Ovary (tissue), 10 donors: ENCODE measurements at places on chromosomes 7 and 10.

DNA sequence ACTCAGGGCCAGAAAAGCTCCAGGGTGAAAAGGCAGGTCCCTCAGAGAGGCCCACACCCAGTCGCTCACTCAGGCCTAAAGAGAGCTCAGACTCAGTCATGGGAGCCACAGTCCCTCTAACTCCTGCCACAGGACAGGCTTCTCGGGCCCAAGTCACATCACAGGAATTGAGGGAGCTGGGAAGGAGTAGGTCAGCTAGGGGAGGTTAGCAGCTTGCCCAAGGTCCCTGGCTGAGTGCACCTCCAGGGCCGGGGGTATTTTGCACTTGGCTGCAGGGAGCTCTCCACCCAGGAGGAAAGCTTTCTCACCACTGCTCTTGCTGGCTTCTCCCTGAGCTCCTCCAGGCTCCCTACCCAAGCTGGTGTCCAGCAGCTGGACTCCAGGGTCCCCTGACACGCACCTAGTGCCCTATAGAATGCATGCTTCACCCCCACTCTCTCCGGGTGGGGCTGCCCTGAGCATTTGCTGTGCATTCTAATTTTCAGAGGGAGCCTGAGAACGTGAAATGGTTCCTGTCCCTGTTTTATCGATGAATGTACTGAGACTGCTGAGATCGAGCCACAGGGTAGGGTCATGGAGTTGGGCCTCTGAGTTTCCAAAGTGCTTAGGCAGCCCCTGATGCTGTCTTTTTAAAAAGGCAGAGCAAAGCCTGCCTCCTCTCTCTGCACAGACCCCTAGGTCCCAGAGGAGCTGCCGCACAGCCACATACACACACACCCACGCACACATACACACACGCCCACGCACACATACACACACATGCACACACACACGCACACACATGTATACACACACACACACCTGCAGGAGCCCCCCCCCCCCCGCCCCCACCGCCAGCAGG is 37.9 kb upstream of the RET start:
- DNase-seq, result no peak

DNA sequence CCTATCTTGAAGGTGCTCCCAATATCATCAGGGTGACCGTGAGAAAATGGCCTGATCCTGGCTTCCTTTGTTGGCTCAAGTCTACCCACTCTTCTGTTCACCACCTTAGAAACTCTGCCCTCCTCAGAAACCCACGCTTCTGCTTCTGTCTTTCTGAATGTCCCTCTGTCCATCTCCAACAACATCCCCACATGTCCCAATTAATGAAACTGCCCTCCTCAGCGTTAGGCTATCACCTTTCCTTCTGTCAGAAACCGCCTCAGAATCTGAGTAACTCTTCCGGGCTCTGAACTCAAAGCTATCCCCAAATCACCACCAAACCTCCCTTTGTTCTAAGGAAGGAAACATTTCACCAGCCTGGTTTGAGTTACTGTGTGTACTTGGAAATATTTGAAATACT is 315.8 kb upstream of the ZNF32 start:
- no peak for DNase-seq

DNA sequence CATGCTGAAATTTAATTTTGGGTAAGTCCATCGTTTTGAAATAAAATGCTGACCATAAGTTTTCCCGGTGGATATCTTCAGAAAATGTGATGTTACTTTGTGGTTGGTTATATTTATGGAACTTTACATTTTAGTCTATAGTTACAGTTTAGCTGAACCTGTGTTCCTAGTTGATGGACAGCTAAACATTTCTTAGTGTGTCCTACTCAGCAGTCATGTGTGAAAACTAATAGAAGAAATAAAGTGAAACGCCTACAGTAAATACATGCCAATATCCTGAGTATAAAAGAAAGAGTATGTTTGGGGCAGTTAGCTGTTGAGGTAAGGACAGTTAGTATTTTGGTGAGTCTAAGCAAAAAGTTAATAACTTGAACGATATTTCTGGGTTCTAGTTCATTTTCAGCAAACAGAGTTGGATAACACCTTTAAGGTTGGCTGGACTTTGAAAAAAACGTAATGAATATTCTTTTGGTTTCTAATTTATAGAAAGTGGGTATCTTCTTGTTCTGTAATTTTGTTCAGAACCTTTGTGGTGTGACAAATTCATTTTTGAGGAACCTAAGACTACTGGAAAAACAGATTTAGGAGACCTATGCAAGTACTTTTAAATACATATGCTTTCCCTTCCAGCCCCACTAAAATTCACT is 28.7 kb downstream of the LCOR start:
- DNase-seq, result no peak

- DNase-seq, result no peak
Measured at GRCh38 chr10:36764823-36765222, 360.6 kb upstream of the ANKRD30A start.

DNA sequence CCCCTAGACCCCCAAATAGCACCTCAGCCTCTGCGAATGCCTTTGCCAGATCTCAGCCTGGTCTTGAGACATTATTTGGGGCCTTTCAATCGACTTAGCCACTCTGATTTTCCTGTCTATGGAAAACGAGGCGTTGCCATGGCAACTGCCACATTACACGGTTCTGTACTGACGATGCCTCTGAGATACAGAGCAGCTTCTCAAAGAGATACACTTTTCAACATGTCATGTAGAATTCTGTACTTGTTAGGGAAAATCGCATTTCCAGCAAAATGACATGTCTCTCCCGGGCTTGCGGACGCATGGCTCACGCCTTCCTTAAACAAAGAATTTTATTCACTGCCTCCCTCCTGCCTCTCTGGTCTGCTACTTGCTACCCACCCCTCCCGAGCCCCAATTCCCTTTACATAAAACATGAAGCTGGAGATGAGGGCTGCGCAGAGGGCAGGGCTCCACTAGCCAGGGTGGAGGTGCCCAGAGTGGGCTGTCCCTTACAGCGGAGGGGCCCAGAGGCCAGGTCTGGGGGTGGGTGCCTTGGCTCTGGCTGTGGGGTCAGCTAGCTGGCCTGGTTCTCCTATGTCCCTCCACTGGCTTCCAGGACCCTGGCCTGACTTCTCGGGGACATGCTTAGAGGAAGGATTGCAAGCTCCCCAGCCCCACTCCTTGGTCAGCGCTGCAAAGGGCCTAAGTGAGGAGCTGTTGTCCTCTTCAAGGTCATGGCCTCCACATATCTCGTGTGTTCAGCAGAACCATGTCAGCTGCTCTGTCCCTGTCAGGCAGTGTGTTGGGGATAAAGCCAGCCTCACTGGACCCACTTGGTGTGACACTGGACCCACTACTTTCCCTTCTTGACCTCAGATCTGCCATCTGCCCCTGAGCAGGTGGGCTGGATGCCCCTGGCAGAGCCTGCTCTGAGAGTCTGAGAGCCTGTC is 342.5 kb downstream of the RPS24 start:
- no peak for DNase-seq

- peak; percentile 67 for DNase-seq
Measured at GRCh38 chr10:116665541-116666125, 44.9 kb downstream of the PNLIPRP2 start.

- DNase-seq, result no peak
Measured at GRCh38 chr10:48406204-48406603, 99.7 kb downstream of the MAPK8 start.

DNA sequence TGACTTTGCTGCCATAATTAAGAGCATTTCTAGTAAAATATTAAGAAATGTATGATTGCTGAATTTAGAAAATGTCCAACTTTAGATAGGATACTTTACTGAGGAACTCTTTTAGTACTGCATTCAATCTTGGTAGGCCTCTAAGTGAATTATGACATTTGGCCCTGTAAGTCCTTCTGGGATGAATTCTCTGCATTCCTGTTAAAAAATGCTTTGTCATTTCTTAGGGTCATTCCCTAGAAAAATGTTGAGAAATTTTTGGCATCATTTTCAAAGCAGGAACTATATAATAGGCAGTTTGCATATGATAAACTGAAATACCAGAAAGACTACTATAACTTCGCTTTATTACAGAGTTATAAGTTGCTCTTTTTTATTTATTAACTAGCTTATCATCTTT is 69.3 kb upstream of the PRR15 start:
- no peak for DNase-seq

GRCh38 chr7:84985073-84985784 is 201.6 kb downstream of the SEMA3D start:
- DNase-seq, result no peak

- no peak for DNase-seq
Measured at GRCh38 chr7:121480566-121481335, 84.6 kb upstream of the FAM3C start.

GRCh38 chr7:137934176-137934826 is 67.6 kb downstream of the CREB3L2 start:
- DNase-seq, result no peak

DNA sequence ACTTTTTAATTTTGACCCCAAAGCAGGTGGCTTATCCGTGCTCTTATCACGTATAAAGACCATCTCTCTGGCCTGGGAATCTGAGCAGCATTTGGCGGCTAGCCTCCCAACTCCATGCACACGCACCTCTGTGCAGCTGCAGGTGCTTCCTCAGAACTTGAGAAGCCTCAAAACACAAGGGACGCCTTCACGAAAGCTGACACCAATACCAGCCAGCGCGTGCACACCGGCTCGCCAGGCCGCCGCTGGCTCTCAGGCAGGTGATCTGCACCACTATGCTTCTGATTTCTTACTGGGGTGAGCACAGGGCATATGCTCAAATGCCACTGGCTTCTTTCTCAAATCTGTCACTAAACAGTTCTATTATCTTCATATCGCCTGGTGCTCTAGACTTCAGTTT is 145.0 kb downstream of the PARD3 start:
- DNase-seq, result no peak

DNA sequence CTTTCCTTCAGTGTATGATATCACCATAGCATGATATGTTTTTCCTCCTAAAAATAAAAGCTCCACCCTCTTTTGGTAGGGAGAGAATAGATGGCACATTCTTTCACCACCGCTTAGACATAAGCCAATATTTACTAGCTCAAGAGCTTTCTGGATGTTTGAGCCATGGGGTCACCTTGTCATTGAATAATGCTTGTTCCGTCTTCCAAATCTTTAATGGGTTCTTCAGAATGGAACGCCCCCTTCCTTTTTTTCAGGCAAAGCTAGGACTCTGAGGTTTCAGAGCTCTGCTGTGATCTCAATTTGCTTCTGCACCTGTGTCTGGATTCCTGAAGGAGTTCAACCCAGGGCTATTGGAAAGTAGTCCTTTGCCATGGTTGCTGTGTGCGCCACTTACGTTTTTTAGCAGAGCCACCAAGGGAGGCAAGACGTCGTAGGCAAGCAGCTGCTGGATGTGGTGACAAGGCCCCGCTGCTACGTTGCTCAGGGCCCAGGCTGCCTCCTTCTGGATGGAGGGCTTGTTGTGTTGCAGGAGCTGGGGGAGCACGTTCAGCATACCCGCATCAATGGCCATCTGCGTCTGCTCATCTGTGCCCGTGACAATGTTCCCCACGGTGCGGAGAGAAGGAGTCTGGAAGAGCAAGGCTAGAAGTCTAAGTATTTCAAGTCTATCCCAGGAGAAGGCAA is 23.2 kb downstream of the KPNA7 start:
- DNase-seq, result no peak

DNA sequence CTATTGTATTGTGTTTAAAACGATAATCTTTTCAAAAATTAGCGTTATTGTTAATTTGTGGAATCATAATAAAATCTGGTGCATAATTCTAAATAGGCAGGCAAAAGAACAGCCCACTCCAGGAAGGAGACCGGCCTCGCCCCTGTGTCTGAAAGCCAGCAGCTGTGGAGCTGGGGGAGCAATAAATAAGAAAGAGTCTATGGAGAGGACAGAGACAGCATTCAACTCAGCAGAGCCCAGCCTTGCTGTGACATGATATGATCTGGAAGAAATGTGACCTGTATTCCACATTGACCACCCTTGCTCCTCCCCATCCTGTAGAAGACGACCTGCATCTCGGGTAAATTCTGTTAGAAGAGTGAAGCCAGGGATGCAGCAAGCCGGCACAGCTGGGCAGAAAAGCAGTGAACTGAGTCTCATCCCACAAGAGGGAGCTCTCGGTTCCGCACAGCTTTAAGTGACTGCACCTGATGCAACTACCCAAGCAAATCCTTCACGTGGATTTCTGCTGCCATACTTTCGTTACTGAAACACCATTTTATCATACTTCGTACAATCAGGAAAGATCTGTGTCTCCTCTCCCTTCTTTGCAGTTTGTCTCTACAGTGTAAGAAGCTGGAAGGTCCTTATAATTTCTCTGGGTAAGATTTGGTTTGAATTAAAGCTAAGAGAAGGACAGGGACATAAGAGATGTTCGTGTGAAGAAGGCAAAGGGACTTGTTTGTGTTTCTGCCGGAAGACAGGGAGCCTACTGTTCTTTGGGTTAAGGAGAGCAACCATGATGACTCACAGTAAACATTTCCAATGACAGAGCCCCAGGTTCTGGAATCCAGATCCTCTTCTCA is 427.1 kb downstream of the GPAM start:
- no peak for DNase-seq

GRCh38 chr7:134527979-134528371 is 608 bp downstream of the AKR1B10 start:
- no peak for DNase-seq

- no peak for DNase-seq
Measured at GRCh38 chr7:26156451-26157420, 4.7 kb downstream of the NFE2L3 start.

- DNase-seq, result peak; percentile 54
Measured at GRCh38 chr10:70271996-70272924, 11.5 kb downstream of the NPFFR1 start.

DNA sequence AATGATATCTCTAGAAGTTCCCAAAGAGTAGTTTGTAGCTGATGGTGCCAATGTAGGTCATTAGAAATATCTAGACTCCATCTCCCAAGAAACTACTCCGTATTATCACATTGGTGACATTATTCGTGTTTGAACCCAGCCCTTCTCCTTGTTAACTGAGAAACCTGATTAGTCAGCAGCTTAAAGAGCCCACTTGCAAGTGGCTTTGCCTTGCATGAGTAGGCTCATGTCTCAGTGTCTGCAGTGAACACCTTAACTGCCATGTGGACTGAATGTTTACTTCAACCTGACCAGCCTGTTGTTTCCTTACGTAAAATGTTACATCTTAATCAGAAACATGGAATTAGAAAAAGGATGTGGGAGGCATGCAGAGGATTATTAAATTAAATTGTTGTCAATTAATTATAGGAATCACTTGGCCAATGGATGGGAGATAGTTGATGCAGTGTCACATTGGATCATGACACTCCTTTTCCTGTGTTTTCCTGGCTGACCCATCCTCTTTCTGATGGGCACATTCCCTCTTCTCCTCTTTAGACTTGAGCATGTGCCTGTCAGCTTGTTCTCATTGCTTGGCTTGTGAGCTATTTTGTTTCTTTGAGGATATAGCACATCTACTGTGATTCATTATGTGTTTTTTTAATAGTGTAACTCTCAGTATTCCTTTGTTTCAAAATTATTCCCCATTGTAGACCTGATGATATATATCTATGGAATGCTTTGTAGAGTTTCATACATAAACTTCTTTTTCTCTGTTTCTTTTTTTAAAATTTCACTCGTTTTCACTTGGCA is 18.0 kb downstream of the STARD3NL start:
- DNase-seq, result no peak

- peak; percentile 68 for DNase-seq
Measured at GRCh38 chr7:774161-775109, 47.4 kb upstream of the PRKAR1B start.

GRCh38 chr7:2488272-2488645 is 12.1 kb upstream of the GRIFIN start:
- DNase-seq, result no peak

- no peak for DNase-seq
Measured at GRCh38 chr10:44647877-44648542, 263.1 kb upstream of the CXCL12 start.

- DNase-seq, result no peak
Measured at GRCh38 chr7:102829075-102829474, 80.3 kb downstream of the FAM185A start.
